ENCODE measurements at places on chromosomes 16 and 17. TPM values are rescaled to one million over a fixed set of nuclear protein-coding genes. Genes with fewer than 3 reads are reported as not detected.
A peak's percentile ranks its signal among the peaks of the same experiment; 100 is the strongest.

Gene ZG16
- total RNA-seq = not detected

Gene BLMH
- total RNA-seq = 24.3 TPM

Gene HES7
- 2.9 TPM for total RNA-seq

Gene PAFAH1B1
- 168 TPM for total RNA-seq

Gene RND2
- total RNA-seq = not detected

Gene FBXW10B
- total RNA-seq = 0.58 TPM

Gene MAFG
- total RNA-seq = 28.9 TPM

Gene PKMYT1
- total RNA-seq = 97.7 TPM

Gene CCL4
- 73.9 TPM for total RNA-seq

- H3K4me1 ChIP-seq = peaks cover 5% of the 10 kb centered on the region
- H3K27me3 ChIP-seq = peaks cover 5% of the 10 kb centered on the region
- no peak overlapping the region for H3K27ac ChIP-seq
Measured at GRCh38 chr17:9912121-9913099, 7.3 kb upstream of the RCVRN start.

DNA sequence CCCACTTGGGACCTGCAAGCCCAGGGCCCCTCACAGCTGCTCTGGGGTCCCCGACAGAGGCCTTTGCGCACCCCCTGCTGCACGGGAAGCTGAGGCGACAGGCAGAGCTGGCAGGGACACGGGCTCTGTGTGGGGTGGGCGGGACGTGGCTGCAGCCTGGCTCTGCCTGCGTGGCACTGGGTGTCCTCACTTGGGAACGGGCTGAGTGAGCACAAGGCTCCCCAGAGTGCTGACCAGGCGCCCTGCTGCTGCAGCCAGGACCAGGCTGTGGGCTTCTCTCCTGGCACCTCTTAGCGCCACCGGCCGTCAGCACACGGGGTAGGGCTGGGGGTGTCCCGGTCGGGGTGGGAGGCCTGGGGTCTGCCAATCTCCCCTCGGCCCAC lies 6.6 kb downstream of the C1QTNF8 start:
- H3K4me3 ChIP-seq = no peak overlapping the region
- no peak for ATAC-seq
- peaks cover 8% of the 10 kb centered on the region for H3K27me3 ChIP-seq
- H3K36me3 ChIP-seq = no peaks in the 10 kb centered on the region

GRCh38 chr16:12815361-12815760 lies 11.7 kb upstream of the CPPED1 start:
- H3K36me3 ChIP-seq = no peaks in the 10 kb centered on the region
- H3K4me1 ChIP-seq = peaks cover 20% of the 10 kb centered on the region
- ATAC-seq = peak; percentile 27

- no peak overlapping the region for H3K27ac ChIP-seq
- H3K27me3 ChIP-seq = peaks cover 3% of the 10 kb centered on the region
- H3K4me1 ChIP-seq = no peaks in the 10 kb centered on the region
- ATAC-seq = no peak
Measured at GRCh38 chr17:47291242-47291873, 32.4 kb upstream of the EFCAB13 start.

DNA sequence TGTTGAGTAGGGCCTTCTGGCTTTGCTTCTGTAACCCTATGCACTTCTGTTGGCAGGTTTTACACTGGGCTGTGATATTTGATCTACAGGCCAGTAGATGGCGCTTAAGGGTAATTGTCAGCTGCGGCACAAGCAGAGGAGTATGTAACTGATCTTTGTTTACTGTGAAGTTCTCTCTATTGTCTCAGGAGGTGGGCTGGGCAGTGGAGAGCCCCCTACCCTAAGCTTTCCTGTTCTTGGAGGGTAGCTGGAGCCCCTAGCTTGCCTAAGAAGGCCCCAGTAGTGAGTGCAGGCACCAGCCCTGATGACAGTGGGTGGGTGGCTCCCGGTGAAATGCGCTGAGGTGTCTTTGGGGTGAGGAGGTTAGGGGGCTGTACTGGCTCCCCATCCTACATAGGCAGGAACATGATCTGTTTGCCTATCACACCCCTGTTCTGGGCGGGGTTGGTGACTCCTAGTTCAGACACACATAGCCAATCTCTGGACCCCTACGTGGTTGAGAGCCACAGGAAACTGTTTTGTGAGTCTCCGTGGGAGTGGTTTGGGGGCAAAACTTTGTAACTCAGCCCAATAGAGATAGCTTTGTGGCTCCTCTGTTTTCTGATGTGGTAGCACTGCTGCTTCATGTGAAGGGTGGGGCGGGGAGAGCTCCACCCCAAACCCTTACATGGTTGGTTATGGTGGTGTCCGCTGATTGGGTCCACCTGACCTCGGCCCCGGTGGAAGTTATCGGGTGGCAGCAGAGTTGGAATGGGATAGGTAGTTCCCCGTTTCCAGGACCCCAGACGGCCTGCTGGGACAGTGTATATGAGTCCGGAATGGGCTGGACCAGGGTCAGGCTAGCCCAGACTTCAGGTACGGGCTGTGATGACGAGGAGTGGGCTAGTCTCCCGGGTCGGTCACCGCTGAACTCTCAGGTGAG lies 60.4 kb downstream of the SLFN11 start:
- peak overlapping the region; percentile 92 for H3K27ac ChIP-seq
- H3K4me1 ChIP-seq = peaks cover 24% of the 10 kb centered on the region
- peak overlapping the region; percentile 90 for H3K4me3 ChIP-seq
- H3K27me3 ChIP-seq = no peaks in the 10 kb centered on the region

- no peak for ATAC-seq
- H3K4me3 ChIP-seq = peak overlapping the region; percentile 99
- peaks cover 43% of the 10 kb centered on the region for H3K4me1 ChIP-seq
- no peaks in the 10 kb centered on the region for H3K27me3 ChIP-seq
- peak overlapping the region; percentile 68 for H3K27ac ChIP-seq
- H3K36me3 ChIP-seq = peaks cover 59% of the 10 kb centered on the region
Measured at GRCh38 chr16:22370038-22370820, 4.2 kb downstream of the CDR2 start.

DNA sequence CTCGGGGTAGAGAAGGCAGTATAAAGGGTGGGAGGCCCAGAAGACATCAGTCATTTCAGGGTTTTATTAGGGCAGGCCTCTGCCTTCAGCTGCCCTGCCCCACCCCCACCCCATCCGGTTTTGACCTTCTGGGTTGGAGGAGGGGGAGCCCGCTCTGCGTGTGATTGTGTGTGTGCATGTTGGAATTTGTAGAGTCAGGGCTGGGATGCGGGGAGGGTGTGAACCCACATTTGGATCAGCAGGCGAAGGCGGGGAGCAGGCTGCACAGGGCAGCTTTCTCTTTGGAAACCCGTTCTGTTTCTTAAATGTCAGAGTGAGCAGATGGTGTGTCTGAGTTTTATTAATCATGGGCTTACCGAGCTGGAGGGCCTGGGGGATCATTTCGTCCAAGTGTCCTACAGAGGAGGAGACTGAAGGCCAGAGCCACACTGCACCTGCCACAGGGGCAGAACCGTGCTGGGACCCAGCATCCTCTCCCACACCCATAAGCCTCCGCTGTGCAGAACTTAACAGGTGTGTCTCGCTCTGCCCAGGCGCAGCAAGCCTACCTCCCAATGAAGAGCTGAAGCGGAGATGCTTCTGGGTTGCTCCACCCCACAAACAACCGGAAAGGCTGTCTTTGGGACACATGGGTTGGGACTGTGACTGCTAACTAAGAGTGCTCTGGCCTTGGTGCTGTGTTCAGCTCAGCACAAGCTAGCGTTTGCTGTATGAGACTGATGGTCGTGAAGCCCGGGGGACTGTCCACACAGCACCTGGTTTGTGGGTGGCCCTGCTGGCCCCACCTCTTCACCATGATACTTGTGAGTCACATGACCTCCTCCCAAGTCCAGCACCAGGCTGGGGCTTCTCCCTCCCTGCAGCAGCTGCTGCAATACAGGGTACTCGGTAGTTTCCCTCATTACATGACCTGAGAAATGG lies 70.9 kb upstream of the GSE1 start:
- no peaks in the 10 kb centered on the region for H3K27me3 ChIP-seq
- no peak for ATAC-seq
- no peak overlapping the region for H3K4me3 ChIP-seq

DNA sequence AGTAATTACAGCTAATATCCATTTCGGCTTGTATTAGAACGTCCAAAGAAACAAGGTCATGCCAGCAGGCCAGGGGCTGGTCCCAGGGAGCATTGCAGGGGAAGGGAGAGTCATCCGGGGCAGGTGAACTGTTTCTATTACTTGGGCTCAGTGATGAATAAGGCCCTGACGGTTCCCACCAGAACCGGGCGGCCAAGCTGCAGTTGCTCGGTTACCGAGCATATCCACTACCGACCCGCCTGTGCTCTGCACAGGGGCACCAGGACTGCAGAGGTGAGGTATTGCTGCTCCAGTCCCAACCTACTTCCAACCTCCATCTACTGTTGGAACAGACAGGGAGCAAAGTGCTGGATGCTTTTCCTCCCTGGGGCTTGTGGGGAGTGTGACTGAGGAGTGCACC lies 295.5 kb downstream of the MAF start:
- no peak overlapping the region for H3K4me3 ChIP-seq
- no peak overlapping the region for H3K27ac ChIP-seq
- peaks cover 11% of the 10 kb centered on the region for H3K4me1 ChIP-seq
- no peaks in the 10 kb centered on the region for H3K36me3 ChIP-seq
- ATAC-seq = no peak
- no peaks in the 10 kb centered on the region for H3K27me3 ChIP-seq

- peaks cover 13% of the 10 kb centered on the region for H3K27me3 ChIP-seq
- peaks cover 9% of the 10 kb centered on the region for H3K4me1 ChIP-seq
- no peak overlapping the region for H3K4me3 ChIP-seq
- no peak for ATAC-seq
Measured at GRCh38 chr17:57868910-57869616, 19.2 kb upstream of the MRPS23 start.

DNA sequence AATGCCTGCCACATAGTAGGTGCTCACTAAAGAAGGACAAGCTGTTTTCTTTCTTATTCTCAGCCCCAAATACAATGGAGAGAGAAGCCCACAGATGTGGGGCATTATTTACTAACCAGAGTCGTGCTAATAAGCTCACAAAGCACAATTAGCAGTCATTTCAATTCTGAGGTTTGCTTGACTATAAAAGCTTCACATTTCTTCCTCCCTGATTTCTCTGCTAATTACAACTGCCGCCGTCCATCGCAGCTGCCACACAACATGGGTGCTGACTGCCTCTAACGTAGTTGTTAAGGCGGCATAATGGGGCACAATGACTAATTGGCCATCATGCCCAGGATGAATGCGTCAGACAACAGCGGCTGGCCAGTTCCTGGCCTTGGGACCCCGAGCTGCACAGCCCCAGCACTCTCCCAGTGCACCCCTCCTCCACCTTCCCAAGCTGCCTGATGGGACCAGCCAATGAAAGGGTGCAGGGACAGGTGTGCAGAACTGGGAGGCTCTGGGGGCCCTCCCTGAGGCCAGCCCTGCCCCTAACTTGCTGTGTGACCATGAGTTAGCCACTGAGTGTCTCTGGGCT lies 109.2 kb downstream of the CCT6B start:
- H3K27me3 ChIP-seq = peaks cover 12% of the 10 kb centered on the region
- H3K36me3 ChIP-seq = no peaks in the 10 kb centered on the region
- no peak overlapping the region for H3K27ac ChIP-seq
- H3K4me1 ChIP-seq = no peaks in the 10 kb centered on the region
- no peak for ATAC-seq

GRCh38 chr17:50108556-50108955 lies 13.4 kb downstream of the PDK2 start:
- H3K36me3 ChIP-seq = peaks cover 7% of the 10 kb centered on the region
- ATAC-seq = no peak
- H3K4me1 ChIP-seq = no peaks in the 10 kb centered on the region
- H3K4me3 ChIP-seq = no peak overlapping the region
- no peaks in the 10 kb centered on the region for H3K27me3 ChIP-seq

GRCh38 chr17:70137451-70138230 lies 31.7 kb upstream of the KCNJ2 start:
- peak overlapping the region; percentile 64 for H3K4me3 ChIP-seq
- no peaks in the 10 kb centered on the region for H3K36me3 ChIP-seq
- H3K27ac ChIP-seq = peak overlapping the region; percentile 54
- peaks cover 10% of the 10 kb centered on the region for H3K4me1 ChIP-seq

- peak overlapping the region; percentile 99 for H3K27ac ChIP-seq
- peaks cover 38% of the 10 kb centered on the region for H3K4me1 ChIP-seq
- H3K27me3 ChIP-seq = no peaks in the 10 kb centered on the region
- peaks cover 52% of the 10 kb centered on the region for H3K36me3 ChIP-seq
- no peak for ATAC-seq
Measured at GRCh38 chr16:28491230-28491969, 474 bp downstream of the CLN3 start.

GRCh38 chr17:81538651-81539570 lies 10.7 kb downstream of the FSCN2 start:
- no peak overlapping the region for H3K4me3 ChIP-seq
- peaks cover 7% of the 10 kb centered on the region for H3K27me3 ChIP-seq
- H3K27ac ChIP-seq = no peak overlapping the region
- no peak for ATAC-seq

- no peaks in the 10 kb centered on the region for H3K27me3 ChIP-seq
- no peak overlapping the region for H3K27ac ChIP-seq
- no peak overlapping the region for H3K4me3 ChIP-seq
- ATAC-seq = no peak
Measured at GRCh38 chr16:87847785-87848675, 21.3 kb downstream of the SLC7A5 start.

GRCh38 chr17:19453296-19453695 lies 42.3 kb downstream of the RNF112 start:
- H3K36me3 ChIP-seq = no peaks in the 10 kb centered on the region
- peaks cover 4% of the 10 kb centered on the region for H3K4me1 ChIP-seq
- no peak for ATAC-seq

DNA sequence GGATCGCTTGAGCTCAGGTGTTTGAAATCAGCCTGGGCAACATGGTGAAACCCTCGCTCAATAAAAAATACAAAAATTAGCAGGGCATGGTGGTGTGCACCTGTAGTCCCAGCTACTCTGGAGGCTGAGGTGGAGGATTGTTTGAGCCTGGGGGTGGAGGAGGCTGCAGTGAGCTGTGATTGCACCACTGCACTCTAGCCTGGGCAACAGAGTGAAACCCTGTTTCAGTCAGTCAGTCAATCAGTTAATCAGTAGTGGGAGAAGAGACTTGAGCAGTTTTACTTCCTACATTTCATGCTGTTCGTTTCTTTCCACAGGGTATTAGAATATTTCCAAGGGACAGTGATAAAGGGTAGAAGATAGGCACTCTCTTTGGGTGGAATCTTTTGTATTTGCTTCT lies 8.8 kb downstream of the MAP3K3 start:
- H3K27ac ChIP-seq = peak overlapping the region; percentile 7
- peaks cover 38% of the 10 kb centered on the region for H3K36me3 ChIP-seq
- H3K4me1 ChIP-seq = peaks cover 13% of the 10 kb centered on the region
- H3K27me3 ChIP-seq = no peaks in the 10 kb centered on the region
- no peak for ATAC-seq
- H3K4me3 ChIP-seq = no peak overlapping the region

GRCh38 chr16:391885-392335 lies 5.1 kb upstream of the NME4 start:
- H3K4me1 ChIP-seq = peaks cover 6% of the 10 kb centered on the region
- H3K36me3 ChIP-seq = no peaks in the 10 kb centered on the region

- no peak overlapping the region for H3K27ac ChIP-seq
- ATAC-seq = no peak
Measured at GRCh38 chr17:2011411-2012371, 13.4 kb downstream of the RTN4RL1 start.

- no peaks in the 10 kb centered on the region for H3K27me3 ChIP-seq
- ATAC-seq = peak; percentile 90
- H3K27ac ChIP-seq = peak overlapping the region; percentile 87
- H3K36me3 ChIP-seq = no peaks in the 10 kb centered on the region
- peak overlapping the region; percentile 84 for H3K4me3 ChIP-seq
Measured at GRCh38 chr17:31494259-31495021, 103.0 kb downstream of the RAB11FIP4 start.

GRCh38 chr16:89104303-89104702 lies 10.7 kb downstream of the ACSF3 start:
- H3K4me1 ChIP-seq = peaks cover 11% of the 10 kb centered on the region
- ATAC-seq = no peak
- no peak overlapping the region for H3K4me3 ChIP-seq
- no peak overlapping the region for H3K27ac ChIP-seq
- H3K36me3 ChIP-seq = peaks cover 87% of the 10 kb centered on the region

All from activated T-helper 17 cell treated with anti-CD3 and anti-CD28 coated beads, Interleukin-2, amount 50 U/mL, for 72 hours (primary cell).